ENCODE measurements at places on chromosomes 11 and 22.

DNA sequence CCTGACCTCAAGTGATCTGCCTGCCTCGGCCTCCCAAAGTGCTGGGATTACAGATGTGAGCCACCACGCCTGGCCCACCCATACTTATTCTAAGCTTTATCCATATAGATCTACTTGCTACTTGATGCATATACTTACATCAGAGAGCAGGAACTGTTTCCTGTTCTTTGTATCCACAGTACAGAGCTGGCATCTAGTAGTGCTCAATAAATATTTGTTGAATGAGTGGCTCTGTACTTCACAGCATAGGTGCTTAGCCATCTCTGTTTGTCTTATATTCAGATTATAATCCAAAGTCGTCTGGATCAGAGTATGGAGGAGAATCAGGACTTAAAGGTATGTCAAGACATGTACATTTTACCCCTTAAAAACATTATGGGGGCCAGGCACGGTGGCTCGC lies 38.6 kb upstream of the DLAT start:
- no peak for DNase-seq

GRCh38 chr11:27116684-27117083 lies 76.1 kb downstream of the BBOX1 start:
- no peak for DNase-seq

DNA sequence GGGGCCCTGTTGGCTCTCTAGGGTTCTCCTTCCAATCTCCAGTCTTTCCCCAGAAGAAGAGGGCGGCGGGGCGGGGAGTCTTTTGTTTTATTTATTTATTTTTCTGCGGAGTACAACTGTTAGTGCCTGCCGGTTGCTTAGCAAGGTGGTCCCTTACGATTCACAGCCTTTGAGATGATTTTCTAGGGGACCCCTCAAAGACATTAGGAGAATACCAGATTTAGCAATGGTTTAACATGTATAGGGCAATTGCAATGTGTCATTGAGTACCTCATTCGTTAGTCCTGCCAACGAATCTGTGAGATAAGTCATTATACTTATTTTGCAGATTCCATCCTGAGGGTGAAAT lies 307 bp upstream of the MRPL16 start:
- no peak for DNase-seq

- no peak for DNase-seq
These were observed 18.6 kb upstream of the SCN2B start for GRCh38 chr11:118194835-118195627.

DNA sequence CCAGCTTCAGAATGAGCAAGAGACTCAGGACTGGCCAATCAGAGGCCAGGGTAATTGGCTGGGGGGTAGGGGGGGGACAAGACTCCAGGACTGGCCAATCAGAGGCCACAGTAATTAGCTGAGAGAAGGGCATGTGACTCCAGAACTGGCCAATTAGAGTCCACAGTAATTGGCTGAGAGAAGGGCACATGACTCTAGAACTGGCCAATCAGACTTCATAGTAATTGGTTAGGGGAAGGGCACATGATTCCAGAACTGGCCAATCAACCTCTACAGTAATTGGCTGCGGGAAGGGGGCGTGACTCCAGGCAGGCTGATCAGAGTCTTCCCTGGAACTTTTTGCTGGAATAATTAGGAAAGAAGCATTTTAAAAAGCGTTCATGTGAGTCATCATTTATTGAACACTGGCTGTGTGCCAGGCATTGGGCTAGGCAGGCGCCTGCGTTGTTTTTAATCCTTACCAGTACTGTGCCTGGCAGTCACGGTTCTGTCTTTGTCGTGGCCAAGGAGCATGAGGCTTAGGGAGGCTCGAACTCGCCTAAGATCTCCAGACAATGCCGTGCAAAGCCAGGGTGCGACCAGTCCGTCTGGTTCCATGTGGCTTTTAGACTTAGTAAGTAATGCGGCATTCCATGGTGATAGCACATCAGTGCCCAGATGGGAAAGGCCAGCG lies 508.1 kb downstream of the TBC1D22A start:
- no peak for DNase-seq

GRCh38 chr11:107961480-107961879 lies 33.2 kb downstream of the RAB39A start:
- no peak for DNase-seq

GRCh38 chr11:110463153-110463552 lies 33.4 kb downstream of the FDX1 start:
- peak; percentile 15 for DNase-seq

GRCh38 chr11:61966734-61967115 lies 709 bp downstream of the FTH1 start:
- peak; percentile 49 for DNase-seq

GRCh38 chr11:27231530-27231929 lies 131.5 kb downstream of the CCDC34 start:
- DNase-seq = no peak

DNA sequence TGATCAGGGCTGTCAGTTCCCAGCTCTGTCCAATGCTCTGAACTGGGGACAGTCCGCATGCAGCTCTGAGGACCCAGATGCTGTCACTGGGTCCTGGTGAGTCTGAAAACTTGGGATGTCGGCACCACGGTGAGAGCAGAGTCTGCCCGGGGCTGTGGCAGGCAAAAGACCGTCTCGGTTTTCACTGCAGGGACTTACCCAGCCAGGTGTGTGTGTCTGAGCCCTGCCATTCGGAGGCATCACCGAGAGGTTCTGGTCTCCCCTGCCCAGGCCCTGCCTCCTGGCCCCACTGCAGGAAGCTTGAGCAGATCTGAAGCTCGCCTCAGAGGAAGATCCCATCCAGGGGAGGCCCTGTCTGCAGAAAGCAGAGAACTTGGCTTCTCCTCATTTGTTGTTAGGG lies 5.2 kb downstream of the TP53AIP1 start:
- no peak for DNase-seq

GRCh38 chr11:12460466-12460865 lies 83.1 kb downstream of the PARVA start:
- no peak for DNase-seq

DNA sequence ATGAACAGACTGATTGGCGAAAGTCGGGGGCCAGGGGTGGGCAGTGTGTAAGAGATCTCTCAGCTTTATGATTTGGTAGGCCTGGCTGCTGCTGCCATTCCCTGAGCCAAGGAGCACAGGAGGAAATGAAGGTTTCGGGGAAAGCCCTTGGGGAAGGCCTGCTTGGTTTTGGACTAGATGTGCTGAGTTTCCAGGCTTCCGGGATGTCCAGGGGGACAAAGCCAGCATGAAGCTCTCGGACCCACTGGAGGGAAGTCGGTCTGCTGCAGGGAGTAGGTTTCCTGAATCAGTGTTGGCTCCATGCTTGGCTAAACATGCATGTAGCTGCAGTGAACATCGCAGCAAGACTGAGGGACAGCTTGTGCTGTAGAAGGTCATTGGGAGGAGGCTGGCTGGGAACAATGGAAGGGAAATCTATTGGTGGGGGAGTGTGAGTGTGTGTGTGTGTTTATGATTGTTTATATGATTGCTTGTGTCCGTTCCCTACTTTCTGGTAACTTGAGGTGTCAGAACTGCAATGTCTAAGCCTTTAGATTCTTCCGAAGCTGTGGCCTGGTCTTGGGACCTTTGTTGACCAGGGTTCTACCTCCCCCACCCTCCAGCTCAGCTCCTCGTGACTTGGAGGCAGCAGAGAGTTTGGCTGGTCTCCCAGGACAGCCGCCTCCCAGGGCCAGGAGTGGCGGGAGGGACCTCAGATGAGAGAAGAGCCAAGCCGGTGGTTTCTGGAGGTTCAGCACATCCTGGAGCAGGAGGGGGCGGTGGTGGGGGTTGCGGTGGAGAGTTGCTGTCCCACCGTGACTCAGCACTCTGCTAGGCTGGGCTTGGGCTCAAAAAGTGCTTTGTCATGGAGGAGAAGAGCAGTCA lies 4.0 kb upstream of the FTH1 start:
- DNase-seq = peak; percentile 88

- no peak for DNase-seq
These were observed 5.1 kb downstream of the SUSD2 start for GRCh38 chr22:24186352-24186740.

- no peak for DNase-seq
These were observed 2.6 kb upstream of the SART1 start for GRCh38 chr11:65958774-65959420.

GRCh38 chr22:48920776-48921241 lies 906.9 kb downstream of the BRD1 start:
- no peak for DNase-seq

DNA sequence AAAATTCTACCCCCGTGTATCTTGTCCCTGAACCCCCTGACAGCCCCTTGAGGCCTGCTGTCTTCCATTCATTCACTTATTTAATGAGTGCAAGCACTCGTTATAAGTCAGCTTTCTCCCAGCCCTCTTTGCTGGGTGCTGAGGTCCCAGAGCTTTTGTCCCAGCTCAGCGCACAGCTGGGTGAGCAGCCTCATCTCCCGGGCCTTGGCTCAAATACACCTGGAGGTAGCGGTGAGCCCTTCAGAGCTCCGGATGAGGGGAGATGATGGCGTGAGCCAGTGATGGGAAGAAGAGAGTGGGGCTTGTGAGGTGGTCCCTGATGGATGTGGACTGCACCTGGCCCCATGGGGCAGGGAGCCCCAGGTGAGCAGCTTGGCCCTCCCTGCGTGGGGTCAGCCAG lies 18.1 kb upstream of the ARHGAP8 start:
- no peak for DNase-seq

- DNase-seq = no peak
These were observed 4.8 kb downstream of the DDX10 start for GRCh38 chr11:108669711-108670110.

GRCh38 chr11:64492561-64492960 lies 98.5 kb upstream of the SLC22A12 start:
- no peak for DNase-seq

- no peak for DNase-seq
These were observed 13.6 kb downstream of the ADM start for GRCh38 chr11:10318527-10318802.

DNA sequence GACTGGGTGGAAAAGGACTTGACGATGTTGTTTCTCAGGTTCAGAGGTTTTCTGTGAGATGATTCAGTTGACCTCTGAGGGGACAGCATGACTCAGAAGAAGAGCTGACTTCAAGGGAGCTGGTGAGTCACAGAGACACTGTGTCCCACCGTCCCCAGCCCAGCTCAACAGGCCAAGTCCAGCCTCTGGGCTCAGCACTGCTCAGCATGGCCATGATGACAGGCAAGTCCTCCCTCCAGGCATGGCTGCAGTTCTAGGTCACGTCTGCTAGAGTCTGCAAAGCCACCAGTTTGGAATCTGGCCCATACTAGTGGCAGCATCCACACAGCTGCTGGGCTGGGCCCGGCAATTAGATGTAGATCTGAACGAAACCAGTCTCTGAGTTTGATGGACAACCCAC lies 12.9 kb downstream of the TRIM29 start:
- DNase-seq = no peak

GRCh38 chr11:10674911-10675440 lies 18.6 kb downstream of the IRAG1 start:
- no peak for DNase-seq

- DNase-seq = no peak
These were observed 1.1 kb upstream of the PITPNB start for GRCh38 chr22:27919942-27920755.

DNA sequence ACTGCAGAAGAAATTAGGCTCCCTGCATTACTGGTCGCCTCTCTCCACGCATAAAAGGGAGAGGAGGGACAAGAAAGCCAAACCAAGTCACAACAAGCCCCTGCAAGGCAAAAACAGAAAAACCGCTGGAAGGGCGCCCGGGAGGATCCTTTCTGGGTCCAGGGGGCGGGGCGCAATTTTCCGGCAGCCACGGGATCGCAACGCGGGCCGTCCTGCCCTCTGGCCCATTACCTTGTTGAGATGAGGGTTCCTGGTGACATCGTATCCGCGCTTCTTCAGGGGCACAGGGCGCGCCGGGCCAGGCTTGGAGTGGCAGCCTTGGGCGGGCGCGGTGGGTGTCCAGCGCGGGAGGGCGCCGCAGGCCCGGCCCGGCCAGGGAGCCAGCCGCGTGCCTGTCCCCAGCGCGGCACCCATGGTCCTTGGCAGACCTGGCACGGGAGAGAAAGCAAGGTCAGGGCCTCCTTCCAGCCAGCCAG lies 847 bp downstream of the ME3 start:
- no peak for DNase-seq

DNA sequence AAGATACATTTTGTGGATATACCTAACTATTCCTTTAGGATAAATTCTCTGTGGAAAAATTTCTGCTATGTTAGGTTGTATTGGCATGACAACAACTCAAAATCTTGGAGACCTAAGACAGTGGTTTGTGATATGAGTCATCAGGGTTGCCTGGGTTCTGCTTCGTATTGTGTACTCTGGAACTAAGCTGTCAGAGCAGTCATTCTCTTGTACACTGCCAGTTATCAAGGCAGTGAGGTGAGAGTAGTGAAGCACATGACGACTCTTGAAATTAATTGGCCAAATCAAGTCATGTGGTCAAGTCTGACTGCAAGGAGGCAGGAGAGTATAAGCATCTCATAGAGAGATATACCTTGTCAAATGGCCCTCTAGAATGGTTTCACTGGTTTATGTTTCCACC lies 104.4 kb downstream of the FANCF start:
- DNase-seq = no peak

DNA sequence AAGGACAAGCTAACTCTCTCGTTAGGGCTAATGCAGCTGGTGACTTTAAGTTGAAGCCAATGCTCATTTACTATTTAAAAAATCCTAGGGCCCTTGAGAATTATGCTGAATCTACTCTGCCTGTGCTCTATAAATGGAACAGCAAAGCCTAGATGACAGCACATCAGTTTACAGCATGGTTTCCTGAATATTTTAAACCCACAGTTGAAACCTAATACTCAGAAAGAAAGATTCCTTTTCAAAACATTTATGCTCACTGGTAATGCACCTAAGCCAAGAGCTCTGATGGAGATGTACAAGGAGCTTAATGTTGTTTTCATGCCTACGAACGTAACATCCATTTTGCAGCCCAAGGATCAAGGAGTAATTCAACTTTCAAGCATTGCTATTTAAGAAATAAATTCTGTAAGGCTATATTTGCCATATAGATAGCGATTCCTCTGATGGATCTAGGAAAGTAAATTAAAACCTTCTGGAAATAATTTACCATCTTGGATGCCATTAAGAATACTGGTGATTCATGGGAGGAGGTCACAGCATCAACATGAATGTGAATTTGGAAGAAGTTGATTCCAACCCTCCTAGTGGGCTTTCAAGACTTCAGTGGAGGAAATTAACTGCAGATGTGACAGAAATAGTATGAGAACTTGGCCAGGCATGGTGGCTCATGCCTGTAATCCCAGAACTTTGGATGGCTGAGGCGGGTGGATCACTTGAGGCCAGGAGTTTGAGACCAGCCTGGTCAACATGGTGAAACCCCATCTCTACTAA lies 14.5 kb downstream of the XNDC1N start:
- DNase-seq = no peak

All from CD4-positive, alpha-beta T cell treated with Interferon gamma for 1 hour (primary cell).